H1 (cell line): ENCODE measurements at places on chromosomes 5 and 9. TPM values are rescaled to one million over a fixed set of nuclear protein-coding genes. Genes with fewer than 3 reads are reported as not detected.

The FOXD1 gene
- polyA plus RNA-seq = 0.11 and 0.17 TPM in 2 replicates

The SPATA31A3 gene
- 0.05 TPM in 1 of 2 replicates, not detected in the other for polyA plus RNA-seq

The ADAMTS2 gene
- 6.6 and 9.6 TPM in 2 replicates for polyA plus RNA-seq

The KIAA0825 gene
- 0.33 and 0.60 TPM in 2 replicates for polyA plus RNA-seq

The C9 gene
- not detected in 2 replicates for polyA plus RNA-seq

The TOPORS gene
- polyA plus RNA-seq = 7.9 and 10.3 TPM in 2 replicates

The HRH2 gene
- polyA plus RNA-seq = 7.8 and 10.2 TPM in 2 replicates

The HSD17B4 gene
- 209 and 305 TPM in 2 replicates for polyA plus RNA-seq

The TEK gene
- 7.0 and 11.0 TPM in 2 replicates for polyA plus RNA-seq

The TLN1 gene
- 28.1 and 42.4 TPM in 2 replicates for polyA plus RNA-seq

The PAEP gene
- 0.19 TPM in 1 of 2 replicates, not detected in the other for polyA plus RNA-seq

The GABRA6 gene
- not detected in 2 replicates for polyA plus RNA-seq

The INSL6 gene
- not detected in 2 replicates for polyA plus RNA-seq

The ADAMTS6 gene
- polyA plus RNA-seq = 0.74 and 0.91 TPM in 2 replicates

The MARCHF11 gene
- polyA plus RNA-seq = 0.27 and 0.30 TPM in 2 replicates

The GDNF gene
- 0.15 and 0.31 TPM in 2 replicates for polyA plus RNA-seq

The FAM221B gene
- 0.03 TPM in 1 of 2 replicates, not detected in the other for polyA plus RNA-seq

The FLT4 gene
- polyA plus RNA-seq = 6.5 and 8.5 TPM in 2 replicates

The RNF183 gene
- polyA plus RNA-seq = 0.15 and 0.41 TPM in 2 replicates

The C5orf52 gene
- not detected in 2 replicates for polyA plus RNA-seq

The CNTFR gene
- 4.2 and 5.4 TPM in 2 replicates for polyA plus RNA-seq

The CARD6 gene
- polyA plus RNA-seq = 0.19 and 0.41 TPM in 2 replicates

The ENTPD2 gene
- polyA plus RNA-seq = 0.65 and 1.9 TPM in 2 replicates

The MYMK gene
- polyA plus RNA-seq = 0.30 TPM in 1 of 2 replicates, not detected in the other

The SPINK7 gene
- polyA plus RNA-seq = not detected in 2 replicates

The NR5A1 gene
- polyA plus RNA-seq = 0.29 and 0.74 TPM in 2 replicates

The OBP2A gene
- polyA plus RNA-seq = not detected in 2 replicates

The NCS1 gene
- polyA plus RNA-seq = 32.1 and 34.7 TPM in 2 replicates

The PHF24 gene
- 0.13 and 0.29 TPM in 2 replicates for polyA plus RNA-seq

The LRRC70 gene
- 0.16 and 0.62 TPM in 2 replicates for polyA plus RNA-seq

The PLAC8L1 gene
- 0.42 and 0.99 TPM in 2 replicates for polyA plus RNA-seq

The SH3RF2 gene
- polyA plus RNA-seq = 0.80 and 1.0 TPM in 2 replicates

The IFNA13 gene
- not detected in 2 replicates for polyA plus RNA-seq

The LCP2 gene
- 0.11 and 0.33 TPM in 2 replicates for polyA plus RNA-seq

The BSPRY gene
- 10.9 and 12.1 TPM in 2 replicates for polyA plus RNA-seq

The GZMA gene
- not detected in 2 replicates for polyA plus RNA-seq

The EGFLAM gene
- 0.19 and 0.20 TPM in 2 replicates for polyA plus RNA-seq

The IL13 gene
- polyA plus RNA-seq = not detected in 2 replicates

The MYORG gene
- polyA plus RNA-seq = 1.2 and 1.4 TPM in 2 replicates

The ACTBL2 gene
- not detected in 2 replicates for polyA plus RNA-seq

The ADAMTS12 gene
- polyA plus RNA-seq = 4.9 and 6.4 TPM in 2 replicates

The ESM1 gene
- polyA plus RNA-seq = not detected in 2 replicates

The SLC35A4 gene
- polyA plus RNA-seq = 131 and 133 TPM in 2 replicates

The PCDHGB7 gene
- 4.1 and 5.5 TPM in 2 replicates for polyA plus RNA-seq

The SPATA6L gene
- polyA plus RNA-seq = 0.57 and 1.6 TPM in 2 replicates

The CDKN2A gene
- polyA plus RNA-seq = 0.51 and 0.91 TPM in 2 replicates

The TEX48 gene
- not detected in 2 replicates for polyA plus RNA-seq

The GRXCR2 gene
- not detected in 2 replicates for polyA plus RNA-seq

The PBX3 gene
- 13.7 and 22.7 TPM in 2 replicates for polyA plus RNA-seq

The TSSK1B gene
- 0.05 and 0.08 TPM in 2 replicates for polyA plus RNA-seq
